ENCODE measurements at places on chromosomes 1 and 21.
A peak's percentile ranks its signal among the peaks of the same experiment; 100 is the strongest.

DNA sequence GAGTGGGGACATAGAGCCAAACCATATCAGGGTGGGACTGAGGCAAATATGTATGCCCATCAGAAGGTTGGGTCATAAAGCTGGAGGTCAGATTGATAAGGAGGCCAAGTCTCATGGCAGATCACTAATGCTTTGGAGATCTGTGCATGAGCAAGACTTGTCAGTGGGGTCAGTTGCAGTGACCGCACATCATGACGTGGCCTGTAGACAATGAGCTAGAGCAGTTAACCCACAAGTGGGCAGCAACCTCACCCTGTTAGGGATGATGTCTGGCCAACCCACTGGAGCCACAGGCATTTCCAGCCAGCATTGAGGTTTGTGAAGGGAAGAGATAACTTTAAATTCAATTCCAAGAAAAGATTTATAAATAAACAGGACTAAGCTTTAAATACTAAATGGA is 66.7 kb downstream of the XCL1 start:
- no peak for DNase-seq

DNA sequence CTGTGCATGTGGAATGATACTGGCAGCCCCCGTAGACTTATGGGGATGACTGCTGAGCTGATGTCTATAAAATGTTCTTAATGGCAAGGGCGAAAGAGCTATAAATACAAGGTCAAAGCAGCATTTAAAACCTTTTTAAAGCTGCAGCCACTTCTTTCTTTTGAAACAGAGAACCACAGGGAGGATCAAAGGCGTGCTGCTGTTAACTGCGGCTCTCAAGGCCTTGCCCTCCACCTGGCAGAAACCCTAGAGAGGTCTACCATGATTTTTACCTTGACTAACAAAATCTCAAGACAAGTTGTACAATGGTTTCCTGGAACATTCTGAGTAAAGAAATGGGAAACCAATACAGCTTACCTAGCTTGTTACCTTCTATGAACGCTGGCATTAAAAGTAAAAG is 89.7 kb downstream of the SLC45A1 start:
- no peak for DNase-seq

DNA sequence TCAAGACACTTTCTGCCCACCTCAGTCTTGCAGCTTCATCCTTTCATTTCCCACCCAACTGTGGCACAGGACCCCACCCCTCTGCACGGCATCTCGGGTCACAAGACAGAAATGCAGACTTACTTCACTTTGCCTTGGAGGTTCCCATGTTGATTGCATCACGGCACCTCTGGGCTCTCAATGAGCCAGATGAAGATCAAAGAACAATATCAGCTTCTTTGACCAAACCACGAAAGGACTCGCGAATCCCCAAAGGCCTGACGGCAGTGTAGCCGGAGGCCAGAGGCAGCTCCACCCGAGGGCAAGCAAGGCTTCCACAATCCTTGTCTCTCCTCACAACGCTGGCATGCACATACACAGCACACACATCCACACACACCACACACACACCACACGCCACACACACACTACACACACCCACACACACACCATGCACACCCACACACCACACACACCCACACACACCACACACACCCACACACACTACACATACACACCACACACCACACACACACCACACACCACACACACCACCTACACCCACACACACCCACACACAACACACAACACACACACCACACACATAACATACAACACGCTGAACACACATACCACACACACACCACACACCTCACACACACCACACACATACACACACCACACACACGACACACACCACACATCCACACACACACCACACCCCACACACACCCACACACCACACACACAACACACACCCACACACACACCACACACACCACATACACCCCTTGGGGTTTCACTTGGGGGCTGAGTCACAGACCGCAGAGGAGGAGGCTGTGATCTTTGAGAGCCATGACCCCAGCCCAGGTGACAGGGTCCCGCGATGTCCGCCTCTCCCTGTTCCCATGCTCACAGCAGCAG is 35.8 kb downstream of the UBASH3A start:
- DNase-seq: peak; percentile 45

DNA sequence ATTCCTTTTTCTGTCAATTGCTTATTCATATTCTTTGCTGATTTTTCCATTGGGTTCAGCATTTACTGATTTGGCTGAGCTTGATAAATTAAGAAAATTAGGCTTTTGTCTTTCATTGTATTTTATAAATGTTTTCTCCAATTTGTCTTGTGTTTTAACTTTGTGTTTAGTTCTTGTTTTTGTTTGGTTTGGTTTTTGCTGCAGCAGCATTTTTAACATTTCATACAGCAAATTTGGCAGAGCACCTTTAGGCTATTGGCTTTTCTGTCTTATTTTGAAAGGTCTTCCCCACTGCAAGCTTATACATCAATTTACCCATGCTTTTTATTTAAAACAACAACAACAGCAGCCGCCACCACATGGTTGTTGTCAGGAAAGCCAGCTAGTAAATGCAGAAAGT is 33.8 kb upstream of the DISC1 start:
- no peak for DNase-seq

DNA sequence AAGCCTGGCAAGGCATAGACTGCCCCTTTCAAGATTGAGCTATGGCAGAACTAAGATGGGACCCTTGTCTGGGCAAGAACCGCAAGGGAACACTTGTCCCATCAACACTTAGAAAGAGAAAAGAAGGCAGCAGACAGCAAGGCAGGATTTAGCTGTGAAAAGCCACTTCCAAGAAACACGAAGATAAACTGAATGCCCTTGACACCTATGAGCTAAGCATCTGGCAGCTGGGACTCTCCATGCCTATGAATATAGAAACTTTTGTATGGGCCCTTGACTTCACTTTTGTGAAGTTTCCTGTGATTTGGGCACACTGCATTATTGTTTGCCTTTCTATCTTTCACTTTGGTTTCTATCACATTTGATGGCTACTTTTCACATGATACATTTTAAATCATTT is 24.9 kb upstream of the CACNA1E start:
- no peak for DNase-seq

GRCh38 chr1:186896211-186896610 is 67.5 kb downstream of the PLA2G4A start:
- no peak for DNase-seq

GRCh38 chr1:226642421-226642820 is 93.9 kb downstream of the STUM start:
- DNase-seq: no peak

- DNase-seq: no peak
Observed at GRCh38 chr1:212458817-212459216, 26.1 kb downstream of the NENF start.

DNA sequence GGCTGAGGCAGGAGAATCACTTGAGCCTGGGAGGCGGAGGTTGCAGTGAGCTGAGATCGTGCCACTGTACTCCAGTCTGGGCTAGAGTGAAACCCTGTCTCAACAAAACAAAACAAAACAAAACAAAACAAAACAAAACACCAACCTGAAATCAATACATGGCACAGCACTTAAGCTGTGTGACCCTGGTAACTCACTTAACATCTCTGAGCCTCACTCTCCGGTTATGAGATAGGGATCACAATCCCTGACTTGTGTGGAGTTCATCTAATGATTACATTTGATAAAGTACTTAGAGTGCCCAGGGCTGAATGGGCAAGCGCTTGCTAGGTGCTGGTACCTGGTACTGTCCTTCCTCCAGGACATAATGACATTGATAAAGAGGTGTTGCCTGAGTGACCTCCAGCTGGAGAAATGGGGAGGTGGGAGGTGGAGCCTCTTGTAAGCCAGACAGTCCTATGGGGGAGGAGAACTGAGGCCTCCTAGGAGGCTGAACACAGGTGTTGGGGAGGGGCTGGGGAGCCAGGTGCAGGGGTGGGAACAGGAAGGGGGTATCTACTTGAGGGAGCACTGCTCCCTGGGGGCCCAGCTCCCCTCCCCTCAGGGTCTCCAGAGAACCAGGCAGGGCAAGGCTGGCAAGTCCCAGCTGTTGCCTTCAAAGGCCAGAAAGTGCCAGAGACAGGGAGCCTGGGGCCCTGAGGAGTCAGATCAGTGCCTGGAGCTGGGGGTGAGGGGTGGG is 17.9 kb downstream of the FOXO6 start:
- DNase-seq: no peak

DNA sequence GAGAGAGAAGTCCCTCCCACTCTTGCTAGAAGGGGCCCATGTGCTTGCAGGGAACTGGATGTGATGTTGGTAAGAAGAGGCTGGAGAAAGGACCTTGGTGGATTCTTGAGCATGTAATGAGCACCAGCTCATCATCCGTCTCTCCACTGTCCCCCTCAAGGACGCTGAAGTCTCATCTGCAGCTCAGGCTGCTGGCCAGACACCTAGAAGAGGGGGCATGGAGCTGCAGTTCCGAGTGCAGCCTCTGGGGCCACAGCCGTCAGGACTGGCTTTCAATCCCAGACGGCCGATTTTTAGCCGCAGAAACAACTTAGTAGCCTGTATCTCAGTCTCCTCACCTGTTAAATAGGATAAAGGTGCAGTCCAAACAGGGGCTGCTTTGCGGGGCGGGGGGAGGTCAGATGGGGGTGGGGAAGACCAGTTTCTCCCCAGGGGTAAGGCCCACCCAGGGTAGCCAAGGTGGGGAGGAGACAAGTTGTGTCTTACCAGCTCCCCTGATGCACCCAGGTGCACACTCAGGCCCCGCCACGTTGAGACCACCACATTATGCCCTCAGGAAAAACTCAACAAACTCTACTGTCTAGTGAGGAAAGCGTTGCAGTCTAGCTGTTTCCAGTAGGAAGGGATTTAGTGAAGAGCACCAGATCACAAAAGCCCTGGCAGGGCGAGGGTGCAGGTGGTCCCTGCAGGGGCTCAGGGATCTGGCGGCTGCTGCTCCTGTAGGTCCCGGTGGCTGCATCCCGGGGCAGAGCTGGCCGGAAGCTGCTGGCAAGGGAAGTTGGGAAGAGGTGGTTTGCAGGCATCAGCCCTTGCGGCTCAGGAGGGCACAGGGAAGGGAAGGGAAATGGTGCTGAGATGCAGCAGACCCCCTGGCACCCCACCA is 29.5 kb downstream of the LDLRAP1 start:
- DNase-seq: peak; percentile 56

- DNase-seq: no peak
Observed at GRCh38 chr1:117188816-117189437, 21.8 kb downstream of the VTCN1 start.

- DNase-seq: no peak
Observed at GRCh38 chr1:100246738-100247137, 2.9 kb downstream of the DBT start.

DNA sequence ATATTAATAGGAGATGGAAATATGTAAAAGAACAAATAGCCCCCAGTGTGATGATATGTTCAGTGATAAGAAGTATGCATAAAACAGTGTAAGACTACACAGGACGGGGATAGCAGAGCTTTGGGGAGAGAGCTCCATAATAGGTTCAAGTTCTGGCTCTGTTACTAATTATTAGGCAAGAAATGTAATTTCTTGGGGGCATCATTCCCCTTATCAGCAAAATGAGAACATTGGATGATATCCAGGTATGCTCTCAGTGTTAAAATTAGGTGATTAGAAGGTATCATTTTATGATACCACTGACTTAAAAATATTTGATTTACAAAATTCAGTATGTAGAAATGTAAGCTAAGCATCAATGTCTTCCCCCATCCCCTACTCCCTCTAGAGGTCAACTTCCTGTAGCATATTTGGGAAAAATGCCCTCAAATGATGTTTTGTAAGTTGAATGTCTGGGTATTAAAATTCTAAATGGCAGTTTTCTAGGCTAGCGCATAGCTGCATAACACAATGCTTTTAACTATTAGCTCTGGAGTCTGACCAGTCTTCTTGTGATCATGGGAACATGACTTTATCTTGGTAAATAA is 585.7 kb upstream of the CAMK1G start:
- DNase-seq: no peak

DNA sequence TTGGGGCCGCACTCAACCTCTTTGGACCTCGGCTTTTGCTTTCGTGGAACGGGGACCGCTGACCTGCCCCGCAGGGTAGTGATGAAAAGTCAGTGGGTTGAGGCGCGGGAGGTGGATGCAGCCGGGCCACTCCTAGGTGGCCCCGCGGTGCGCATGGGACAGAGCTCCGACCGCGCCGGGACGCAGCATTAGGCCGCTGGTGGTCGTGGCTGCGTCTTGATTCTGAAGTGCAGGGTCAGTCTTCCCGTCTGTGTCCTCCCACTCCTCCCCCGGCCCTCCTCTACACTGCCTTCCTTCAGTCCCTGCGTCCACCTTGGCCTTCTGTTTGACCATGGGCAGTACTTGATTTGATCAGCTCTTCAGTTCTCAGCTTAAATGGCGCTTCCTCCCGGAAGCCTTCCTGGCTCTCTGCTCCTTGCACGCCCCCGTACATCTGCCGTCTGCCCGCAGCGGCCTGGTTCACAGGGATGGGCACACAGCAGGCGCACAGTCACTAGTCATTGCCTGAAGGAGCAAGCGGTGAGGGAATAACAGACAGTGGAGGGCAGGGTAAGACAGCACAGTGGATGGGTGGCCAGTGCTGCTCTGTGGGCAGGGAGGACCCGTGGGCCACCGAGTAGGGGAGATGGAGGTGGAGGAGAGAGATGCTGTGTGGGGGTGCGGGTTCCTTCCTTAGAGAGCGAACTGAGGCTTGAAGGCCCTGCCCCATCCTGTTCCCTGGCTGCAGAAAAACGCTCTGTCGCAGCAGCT is 633 bp downstream of the THEMIS2 start:
- peak; percentile 45 for DNase-seq

GRCh38 chr1:58539553-58539952 is 7.0 kb downstream of the OMA1 start:
- DNase-seq: no peak

DNA sequence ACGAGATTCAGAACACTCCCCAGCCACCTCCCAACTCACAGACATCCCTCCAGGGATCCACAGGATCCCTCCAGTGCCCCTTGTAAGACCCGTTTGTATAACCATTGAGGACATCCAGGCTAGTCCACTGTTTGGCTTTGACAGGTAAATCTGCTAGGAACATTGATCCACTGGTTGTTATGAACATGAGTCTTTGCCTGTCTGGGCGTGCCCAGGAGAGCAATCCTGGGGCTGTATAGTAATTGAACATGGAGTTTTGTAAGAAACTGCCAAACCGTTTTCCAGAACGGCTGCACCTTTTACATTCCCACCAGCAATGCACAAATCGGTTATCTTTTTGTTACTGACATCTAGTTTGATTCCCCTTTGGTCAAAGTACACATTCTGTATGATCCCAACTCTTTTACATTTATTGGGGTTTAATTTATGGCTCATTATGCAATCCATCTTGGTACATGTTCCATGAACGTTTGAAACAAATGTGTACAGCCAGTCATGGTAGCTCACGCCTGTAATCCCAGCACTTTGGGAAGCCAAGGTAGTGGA is 88.7 kb downstream of the WDR4 start:
- DNase-seq: no peak

DNA sequence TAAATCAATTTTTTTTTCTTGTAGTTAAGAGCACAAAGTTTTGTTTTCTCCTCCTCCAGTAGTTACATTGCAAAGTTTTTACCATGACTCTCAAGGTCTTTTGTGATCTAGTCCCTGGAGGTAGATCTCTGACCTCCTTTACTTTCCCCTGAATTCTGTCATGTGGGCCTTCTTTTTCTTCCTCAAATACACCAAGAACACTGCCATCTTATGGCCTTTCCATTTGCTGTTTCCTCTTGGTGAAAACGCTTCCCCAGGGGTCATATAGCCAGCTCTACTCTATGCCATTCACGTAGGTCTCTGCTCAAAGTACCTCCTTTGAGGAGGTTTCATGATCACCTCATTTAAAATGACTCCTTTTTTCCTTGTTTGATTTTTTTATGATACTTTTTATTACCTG is 2.7 kb downstream of the DDX20 start:
- no peak for DNase-seq
